NCI-H1694 (cell line): ENCODE measurements at places on chromosomes 3 and 15.

DNA sequence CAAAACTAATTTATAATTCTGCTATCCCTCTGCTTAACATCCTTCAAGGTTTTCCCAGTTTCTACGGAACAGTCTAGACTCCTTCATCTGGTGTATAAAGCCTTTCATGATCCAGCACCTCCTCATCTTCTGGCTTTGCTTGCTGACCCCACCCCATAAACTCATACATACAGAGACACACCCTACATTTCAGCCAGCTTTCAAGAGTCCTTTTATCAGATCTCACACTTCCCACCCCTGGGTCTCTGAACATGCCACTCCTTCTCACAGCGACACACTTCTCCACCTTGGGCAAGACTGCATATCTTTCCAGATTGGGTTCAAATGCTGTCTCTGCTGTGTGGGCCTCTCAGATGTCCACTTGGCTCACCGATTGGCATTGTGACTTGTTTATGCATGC is 166.8 kb upstream of the LPP start:
- DNase-seq: no peak

DNA sequence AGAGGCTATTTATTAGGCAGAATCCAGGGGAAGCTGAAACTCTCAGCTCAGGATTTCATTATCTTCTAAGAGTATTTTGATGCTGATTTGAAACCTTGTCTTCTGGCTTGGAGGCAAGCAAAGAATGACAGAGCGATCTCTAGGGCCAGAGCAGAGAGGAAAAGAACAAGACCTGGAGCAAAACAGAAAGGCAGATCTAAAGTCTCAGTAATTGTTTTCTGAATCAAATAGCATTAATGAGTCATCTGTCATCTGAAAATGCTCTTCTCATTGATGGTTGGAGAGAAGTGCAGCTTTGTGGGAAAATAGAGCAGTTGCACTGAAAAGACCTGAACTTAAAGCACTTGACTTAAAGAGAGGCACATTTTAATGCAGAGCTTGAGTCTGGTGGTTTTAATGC is 385.9 kb downstream of the RAP2B start:
- no peak for DNase-seq

GRCh38 chr3:174488527-174488926 is 370.6 kb upstream of the NAALADL2 start:
- DNase-seq: no peak

- no peak for DNase-seq
These were observed 25.9 kb upstream of the FBN1 start for GRCh38 chr15:48671103-48672022.

- DNase-seq: peak; percentile 58
These were observed 445.3 kb downstream of the NAALADL2 start for GRCh38 chr3:175304404-175304803.

- DNase-seq: no peak
These were observed 140.6 kb downstream of the GBE1 start for GRCh38 chr3:81620849-81621248.

DNA sequence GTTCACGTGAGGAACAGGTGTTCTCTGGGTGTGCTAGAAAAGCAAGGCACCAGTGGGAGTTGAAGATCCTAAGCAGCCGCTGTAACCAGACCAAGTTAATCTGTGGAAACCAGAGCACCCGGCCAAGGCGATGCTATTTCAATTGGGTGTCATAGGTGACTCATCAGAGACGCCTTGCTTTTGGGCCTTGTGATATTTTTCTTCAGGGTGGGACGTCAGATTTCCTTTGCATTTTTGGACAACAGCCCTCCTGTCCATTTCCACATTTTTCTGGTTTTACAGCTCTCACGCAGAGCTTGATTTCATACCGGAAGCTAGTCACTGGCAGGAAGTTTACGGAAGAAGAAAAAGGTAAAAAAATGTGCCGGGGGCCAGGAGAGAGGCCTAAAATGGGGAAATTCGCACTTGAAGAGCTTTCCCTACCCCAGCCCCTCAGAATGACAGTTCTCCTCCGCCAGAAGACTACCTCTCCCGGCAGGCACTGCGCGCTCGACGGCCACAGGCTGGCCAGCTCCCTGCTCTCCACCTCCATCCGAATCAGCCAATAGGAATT is 471 bp upstream of the KBTBD8 start:
- no peak for DNase-seq

GRCh38 chr3:194395778-194396538 is 3.1 kb downstream of the GP5 start:
- DNase-seq: no peak

DNA sequence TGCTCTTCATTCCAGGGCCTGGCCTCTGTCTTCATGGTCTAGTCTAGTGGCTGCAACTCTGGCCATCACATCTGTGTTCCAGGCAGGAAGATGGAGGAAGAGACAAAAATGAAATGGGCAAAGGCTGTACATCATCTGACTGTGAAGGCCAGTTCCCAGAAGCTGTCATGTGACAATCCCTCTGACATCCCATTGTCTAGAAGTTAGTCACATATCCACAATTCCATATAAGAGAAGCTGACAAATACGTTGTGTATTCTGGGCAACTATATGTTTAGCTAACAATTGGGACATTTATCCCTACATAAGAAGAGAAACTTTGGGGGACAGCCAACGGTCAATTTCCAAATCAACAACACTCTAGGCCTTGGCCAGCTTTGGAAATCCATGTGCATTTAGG is 34.5 kb upstream of the C3orf70 start:
- no peak for DNase-seq

DNA sequence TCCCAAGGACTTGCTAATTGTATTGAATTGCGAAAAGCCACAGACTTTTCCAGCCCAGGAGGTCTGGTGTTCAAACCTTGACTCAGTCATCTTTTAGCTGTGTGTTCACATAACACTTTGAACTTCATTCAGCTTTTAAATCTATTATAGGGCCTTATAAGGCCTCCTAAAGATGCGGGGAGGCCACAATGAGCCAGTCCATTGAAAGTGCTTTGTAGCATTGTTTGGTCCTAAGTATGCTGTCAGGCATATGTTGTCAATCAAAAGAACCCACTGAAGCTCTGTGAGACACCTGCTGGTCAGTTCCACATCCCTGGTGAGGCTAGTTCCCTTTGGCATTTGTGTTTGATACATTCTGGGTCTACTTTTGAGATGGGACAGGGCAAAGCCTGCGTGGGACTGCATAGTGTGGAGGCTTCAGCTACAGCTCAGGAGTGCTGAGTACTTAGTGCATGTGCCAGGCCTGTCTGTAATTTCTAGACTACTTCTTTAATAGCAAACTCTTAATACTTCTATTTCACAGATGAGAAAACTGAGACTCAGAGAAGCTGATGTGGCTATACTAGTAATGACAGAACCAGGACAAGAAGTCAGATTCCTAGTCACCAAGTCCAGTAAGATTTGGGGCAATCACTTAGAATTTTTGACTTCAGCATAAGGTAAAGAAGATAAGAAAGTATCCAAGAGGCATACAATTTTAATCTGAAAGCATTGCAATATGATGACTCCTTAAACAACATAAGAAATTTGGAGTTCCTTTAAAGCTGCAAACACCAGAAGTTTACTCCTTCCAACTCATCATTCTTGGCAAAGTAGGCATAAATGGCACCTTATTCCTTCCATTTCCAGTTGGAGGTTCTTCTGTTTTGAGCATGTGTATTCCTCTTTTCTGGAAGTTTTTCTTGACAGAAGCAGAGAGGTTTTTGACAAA is 213.0 kb downstream of the PDCD6IP start:
- DNase-seq: no peak

GRCh38 chr3:71022551-71023335 is 560.8 kb downstream of the FOXP1 start:
- DNase-seq: no peak
